CD4-positive, alpha-beta T cell treated with Interleukin-6 for 4 hours (primary cell): ENCODE measurements at places on chromosomes 16 and 17.

- DNase-seq = peak; percentile 77
Observed at GRCh38 chr17:75031972-75032719, 14.6 kb downstream of the ATP5PD start.

DNA sequence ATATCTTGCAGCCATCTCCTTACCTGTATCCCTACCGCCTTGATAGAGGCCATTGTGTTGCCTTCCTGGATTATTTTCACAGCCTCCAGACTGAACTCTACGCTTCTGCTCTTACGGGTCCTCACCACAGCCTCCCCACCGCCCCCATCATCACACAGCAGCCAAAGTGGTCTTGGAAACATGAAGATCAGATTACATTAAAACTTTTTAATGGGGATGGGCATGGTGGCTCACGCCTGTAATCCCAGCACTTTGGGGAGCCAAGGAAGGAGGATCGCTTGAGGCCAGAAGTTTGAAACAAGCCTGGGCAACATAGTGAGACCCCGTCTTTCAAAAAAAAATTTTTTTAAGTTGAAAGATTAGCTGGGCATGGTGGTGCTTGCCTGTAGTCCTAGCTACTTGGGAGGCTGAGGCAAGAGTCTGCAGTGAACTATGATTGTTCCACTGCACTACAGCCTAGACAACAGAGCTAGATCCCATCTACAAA is 150.5 kb downstream of the NPIPB5 start:
- DNase-seq = no peak

- no peak for DNase-seq
Observed at GRCh38 chr16:14284930-14285512, 213.9 kb downstream of the MRTFB start.

DNA sequence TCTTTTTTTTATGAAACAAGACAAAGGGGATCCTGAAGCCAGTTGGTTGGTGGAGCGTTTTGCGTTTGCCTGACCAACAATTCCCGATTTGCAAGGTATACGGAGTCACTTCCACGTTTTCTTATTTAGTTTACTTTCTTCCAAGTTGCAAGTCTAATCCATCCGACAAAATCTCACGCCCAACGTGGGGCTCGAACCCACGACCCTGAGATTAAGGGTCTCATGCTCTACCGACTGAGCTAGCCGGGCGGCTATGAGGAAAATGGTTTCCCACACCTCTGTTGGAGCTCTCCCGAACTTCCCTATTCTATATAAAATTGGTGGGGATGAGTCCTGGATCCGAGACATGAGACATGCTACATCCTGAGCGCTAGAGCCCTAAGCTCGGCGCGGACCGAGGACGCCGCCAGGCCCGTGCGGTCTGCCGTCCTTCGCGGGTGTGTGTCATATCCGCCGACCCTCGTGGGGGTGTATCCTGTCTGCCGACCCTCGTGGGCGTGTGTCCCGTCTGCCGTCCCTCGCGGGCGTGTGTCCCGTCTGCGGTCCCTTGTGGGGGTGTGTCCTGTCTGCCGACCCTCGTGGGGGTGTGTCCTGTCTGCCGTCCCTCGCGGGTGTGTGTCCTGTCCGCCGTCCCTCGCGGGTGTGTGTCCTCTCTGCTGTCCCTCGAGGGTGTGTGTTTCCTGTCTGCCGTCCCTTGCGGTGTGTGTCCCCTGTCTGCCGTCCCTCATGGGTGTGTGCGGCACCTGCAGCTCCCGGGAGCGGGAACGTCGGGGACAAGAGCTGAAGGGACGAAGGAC is 22.6 kb downstream of the ZNF213 start:
- peak; percentile 59 for DNase-seq

GRCh38 chr16:85871756-85872155 is 27.2 kb upstream of the IRF8 start:
- DNase-seq = no peak
